ENCODE measurements at places on chromosomes 5 and 9. TPM values are rescaled to one million over a fixed set of nuclear protein-coding genes. Genes with fewer than 3 reads are reported as not detected.

- DNase-seq: no peak
These were observed 170.2 kb upstream of the CD180 start for GRCh38 chr5:67366691-67367395.

DNA sequence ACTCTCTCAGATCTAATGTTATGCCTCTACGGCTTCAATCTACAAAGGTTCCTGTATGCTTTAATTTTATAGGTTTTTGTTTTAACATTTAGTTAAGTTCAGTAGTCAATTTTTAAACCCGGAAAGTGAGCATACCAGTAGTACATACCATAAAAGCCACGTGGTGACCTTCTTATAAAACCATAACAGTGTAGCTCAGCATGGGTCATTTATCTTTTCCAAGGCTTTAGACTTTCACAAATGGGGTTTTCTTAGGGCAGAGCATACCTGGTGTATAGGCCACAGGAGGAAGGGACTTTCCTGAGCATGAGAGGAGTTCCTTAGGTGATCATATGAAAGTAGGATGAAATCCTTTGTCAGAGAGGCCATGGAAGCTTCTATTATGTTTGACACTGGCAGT is 23.2 kb downstream of the ECM2 start:
- DNase-seq: no peak

DNA sequence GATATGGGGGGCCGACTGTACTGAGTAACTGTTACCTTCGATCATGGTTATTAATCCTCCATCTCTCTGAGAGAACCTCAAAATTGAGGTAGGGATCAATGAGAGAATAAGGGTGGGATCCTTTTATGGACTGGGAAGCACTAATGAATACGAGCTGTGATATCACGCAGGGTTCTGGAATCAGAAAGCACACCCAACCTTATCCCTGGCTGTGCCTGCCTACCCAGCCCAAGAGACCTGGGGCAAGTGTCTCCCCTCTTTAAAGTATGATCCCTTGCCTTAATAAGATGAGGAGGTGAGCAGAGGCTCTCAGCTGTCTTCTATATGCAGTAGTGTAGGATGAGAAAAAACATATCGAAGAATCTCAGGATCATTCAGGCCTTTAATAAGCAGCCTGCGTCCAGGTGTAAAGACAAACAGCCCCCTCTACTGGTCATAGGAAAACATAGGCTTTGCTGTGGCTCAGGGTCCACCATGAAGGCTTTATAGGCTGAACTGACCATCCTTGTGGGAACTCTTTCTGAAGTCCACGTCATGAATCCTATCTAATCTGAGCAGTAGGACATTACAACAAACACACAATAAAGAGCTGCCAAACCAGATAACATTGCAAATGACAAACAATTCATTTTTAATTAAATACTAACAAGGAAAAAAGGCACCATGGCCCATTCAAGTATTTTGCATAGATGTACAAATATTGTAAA is 16.8 kb downstream of the NIPAL4 start:
- DNase-seq: no peak

- no peak for DNase-seq
These were observed 34.2 kb downstream of the PAX5 start for GRCh38 chr9:36999728-37000333.

DNA sequence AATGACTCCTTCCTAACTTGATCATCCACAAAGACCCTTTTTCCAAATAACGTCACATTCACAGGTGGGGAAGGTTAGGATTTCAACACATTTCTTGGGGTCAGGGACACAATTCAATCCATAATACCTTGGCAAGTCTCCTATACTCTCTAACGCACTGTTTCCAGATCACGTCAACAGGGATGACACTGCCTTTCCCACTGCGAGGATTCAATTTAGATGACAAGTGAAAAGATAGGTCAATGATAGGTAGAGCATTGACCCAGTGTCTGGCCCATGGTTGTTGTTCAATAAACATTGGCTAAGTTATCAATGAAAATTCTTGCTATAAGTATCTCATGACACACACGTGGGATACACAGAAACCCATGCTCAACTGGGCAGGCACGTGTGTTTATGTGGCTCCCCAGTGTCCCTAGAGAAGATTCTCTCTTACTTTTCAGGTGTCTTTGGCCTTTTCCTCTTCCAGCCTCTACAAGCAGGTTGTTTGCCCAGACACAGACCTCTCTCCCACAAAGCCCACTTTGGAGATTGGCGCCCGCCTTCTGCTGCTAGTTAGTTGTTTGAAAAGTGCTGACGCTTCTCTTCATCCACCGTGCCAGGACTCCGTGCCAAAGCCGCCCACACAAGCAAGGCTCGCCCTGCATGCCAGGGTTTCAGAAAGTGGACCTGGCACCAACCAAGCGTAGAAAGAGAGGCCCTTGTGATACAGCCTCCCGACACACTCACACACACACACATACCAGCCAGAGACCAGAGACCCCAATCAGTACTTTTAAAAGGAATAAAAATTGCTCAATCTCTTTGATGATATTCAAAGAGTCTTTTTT is 594.5 kb downstream of the BNC2 start:
- DNase-seq: no peak

DNA sequence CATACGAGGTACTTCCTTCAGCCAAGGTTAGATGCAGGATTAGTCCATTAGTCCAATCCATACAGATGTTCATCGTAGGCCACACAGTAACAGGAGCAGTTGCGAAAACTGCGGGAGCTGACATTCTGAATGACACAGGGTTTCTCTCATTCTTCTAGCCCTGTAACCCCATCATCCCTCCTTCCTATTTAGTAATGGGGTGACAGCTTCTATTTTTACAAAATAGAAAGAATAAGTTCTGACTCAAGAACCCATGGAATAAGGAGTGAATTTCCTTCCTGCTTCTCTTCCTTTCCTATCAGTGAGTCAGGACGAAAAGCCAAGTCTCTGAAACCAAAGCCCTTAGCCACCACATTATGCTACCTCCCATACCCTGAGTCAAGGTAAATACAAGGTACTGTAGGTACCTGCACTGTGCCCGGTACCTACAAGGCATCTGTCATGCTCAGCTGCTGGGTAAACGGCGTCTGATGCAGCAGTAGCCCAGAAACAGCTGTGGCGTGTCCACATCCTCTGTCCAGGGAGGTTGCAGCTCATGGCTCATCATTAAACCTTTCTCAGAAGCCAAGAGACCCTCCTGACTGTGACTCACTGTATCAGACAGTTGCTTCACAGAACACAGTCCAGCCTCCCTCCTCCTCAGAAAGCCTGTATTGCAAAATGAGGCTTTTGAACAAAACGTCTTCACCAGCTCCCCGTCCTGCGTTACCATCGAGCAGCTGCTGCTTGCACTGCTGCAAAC is 84.2 kb downstream of the ESM1 start:
- no peak for DNase-seq

GRCh38 chr9:5453004-5453403 is 2.7 kb downstream of the CD274 start:
- no peak for DNase-seq

DNA sequence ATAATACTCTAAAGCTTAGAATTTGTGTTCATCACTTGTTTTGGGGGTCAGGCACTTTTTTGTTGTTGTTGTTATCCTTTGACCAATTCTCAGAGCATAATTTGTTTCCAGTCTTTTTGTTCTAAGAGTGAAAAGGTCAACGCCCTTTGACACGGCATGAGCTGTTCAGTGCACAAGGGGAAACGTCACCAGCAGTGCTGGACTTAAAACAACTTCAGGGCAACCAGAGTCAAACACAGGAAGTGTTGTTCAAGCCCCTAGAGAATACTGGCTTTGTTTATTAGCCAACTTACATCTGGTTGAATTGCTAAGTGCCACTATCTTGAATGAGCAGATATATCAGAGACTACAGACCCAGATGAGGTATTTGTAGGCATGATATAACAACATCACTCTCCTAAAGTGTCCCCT is 368.9 kb downstream of the TMEM161B start:
- DNase-seq: no peak

ARL14EPL gene
- not detected for total RNA-seq

LMAN2 gene
- total RNA-seq: 137 TPM

IRX1 gene
- total RNA-seq: not detected

SPATA31E1 gene
- not detected for total RNA-seq

GMCL2 gene
- total RNA-seq: not detected

GARNL3 gene
- 1.9 TPM for total RNA-seq

FAM53C gene
- 26.1 TPM for total RNA-seq

SPRY4 gene
- total RNA-seq: 0.64 TPM
